Stimulated activated CD4-positive, alpha-beta T cell treated with anti-CD3 and anti-CD28 coated beads, Interleukin-4, amount 100 ng/mL, for 24 hours (primary cell): ENCODE measurements at places on chromosomes 7 and 10.

DNA sequence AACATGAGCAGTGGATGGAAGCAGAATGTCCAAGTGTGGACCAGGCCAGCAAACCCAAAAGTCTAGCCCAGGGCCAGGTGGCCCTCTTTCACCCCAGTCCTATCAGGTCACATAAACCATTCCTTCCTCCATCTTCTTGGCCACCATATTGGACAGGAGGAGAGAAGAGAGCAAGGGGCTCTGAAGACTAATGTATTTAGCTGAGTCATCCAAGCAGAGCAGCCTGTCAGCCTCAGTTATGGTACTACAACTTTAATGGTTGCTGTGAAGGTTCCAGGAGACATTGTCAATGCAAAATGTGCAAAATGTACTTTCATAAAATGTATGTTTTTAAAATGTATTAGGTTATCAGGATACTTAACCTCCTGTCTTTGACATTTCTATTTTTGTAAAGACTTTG is 159.5 kb downstream of the GPAM start:
- DNase-seq = no peak

- DNase-seq = no peak
These were observed 150.5 kb downstream of the PCDH15 start for GRCh38 chr10:54650547-54650946.

GRCh38 chr10:131250454-131251145 is 60.9 kb downstream of the TCERG1L start:
- DNase-seq = no peak

DNA sequence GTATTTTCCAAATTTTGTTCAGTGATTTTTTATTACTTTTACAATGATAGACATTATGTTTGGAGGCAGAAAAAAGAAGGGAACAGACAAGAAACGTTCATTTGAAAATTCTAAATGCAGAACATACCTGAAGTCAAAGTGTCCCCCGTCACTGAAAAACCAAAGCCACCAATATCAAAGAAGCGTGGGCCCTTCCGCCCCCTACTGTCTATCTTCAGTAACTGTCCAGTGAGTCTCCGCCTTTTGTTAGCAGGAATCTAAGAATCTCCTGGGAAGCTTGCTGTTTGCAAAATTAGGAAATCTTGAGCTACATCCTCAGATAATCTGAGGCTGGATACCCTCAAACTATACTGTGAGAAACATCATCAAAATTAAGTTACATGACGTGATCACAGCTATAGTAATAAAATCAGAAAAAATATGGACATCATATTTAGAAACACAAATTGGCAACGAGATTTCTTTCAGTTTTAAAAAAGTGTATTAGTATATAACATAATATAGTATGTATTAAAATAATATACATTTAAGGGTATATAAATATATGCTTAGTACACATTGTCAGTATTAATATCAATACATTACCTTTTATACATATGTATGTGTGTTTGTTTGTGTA is 169.3 kb upstream of the AKR1E2 start:
- DNase-seq = peak; percentile 56

DNA sequence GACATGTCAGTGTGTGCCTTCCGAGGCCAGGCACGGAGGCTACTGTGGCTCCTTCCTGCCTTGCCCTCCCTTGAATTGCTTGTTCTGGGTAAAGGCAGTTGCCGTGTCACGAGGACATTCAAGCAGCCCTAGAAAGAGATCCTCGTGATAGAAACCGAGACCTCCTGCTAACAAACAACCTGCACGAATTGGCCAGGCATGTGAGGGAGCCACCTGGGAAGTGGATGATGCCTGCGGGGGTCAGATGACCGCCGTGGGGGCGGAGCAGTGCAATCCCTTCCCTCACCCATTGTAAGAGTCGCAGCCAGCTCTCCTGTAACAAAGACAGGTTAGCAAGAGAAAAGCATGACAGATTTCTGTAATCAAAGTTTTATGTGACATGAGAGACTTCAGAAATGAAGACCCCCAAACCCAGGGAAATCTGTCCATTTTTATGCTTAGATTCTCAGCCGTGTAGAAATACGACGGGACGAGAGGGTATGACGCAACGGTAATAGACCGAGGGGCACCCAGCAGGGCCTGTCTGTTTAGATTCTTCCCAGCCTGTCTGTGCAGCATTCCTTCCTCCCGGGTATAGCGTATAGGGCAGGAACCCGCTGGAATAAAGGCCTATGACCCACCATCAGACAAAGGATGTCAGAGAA is 241.7 kb downstream of the GATA3 start:
- no peak for DNase-seq

- DNase-seq = peak; percentile 18
These were observed 42.9 kb downstream of the MKLN1 start for GRCh38 chr7:131370523-131370968.
